ENCODE measurements at places on chromosomes 6 and 20. TPM values are rescaled to one million over a fixed set of nuclear protein-coding genes. Genes with fewer than 3 reads are reported as not detected.

Gene RMND1
- total RNA-seq = 44.0 TPM

Gene FAM184A
- total RNA-seq = 9.8 TPM

Gene SYNGAP1
- 14.1 TPM for total RNA-seq

Gene ZKSCAN4
- 9.8 TPM for total RNA-seq

Gene TNXB
- total RNA-seq = 0.71 TPM

Gene PSMA7
- 237 TPM for total RNA-seq

Gene UQCC2
- 47.7 TPM for total RNA-seq

Gene OR2J3
- total RNA-seq = not detected

Gene HCK
- not detected for total RNA-seq

Gene RPS6KA2
- total RNA-seq = 14.3 TPM

GRCh38 chr6:13273931-13274706 lies 54.2 kb downstream of the TBC1D7 start:
- H3K4me1 ChIP-seq = peaks cover 9% of the 10 kb centered on the region
- no peaks in the 10 kb centered on the region for H3K27me3 ChIP-seq
- H3K4me3 ChIP-seq = no peak overlapping the region
- H3K27ac ChIP-seq = no peak overlapping the region

GRCh38 chr6:124796464-124796970 lies 165.7 kb upstream of the RNF217 start:
- no peak overlapping the region for H3K4me3 ChIP-seq
- no peaks in the 10 kb centered on the region for H3K36me3 ChIP-seq
- no peaks in the 10 kb centered on the region for H3K27me3 ChIP-seq
- no peak overlapping the region for H3K27ac ChIP-seq

GRCh38 chr6:126188279-126188909 lies 151.5 kb upstream of the CENPW start:
- H3K27ac ChIP-seq = no peak overlapping the region
- no peaks in the 10 kb centered on the region for H3K4me1 ChIP-seq
- H3K36me3 ChIP-seq = peaks cover 3% of the 10 kb centered on the region
- H3K27me3 ChIP-seq = no peaks in the 10 kb centered on the region
- DNase-seq = no peak

GRCh38 chr6:3501826-3502500 lies 45.1 kb upstream of the SLC22A23 start:
- DNase-seq = no peak
- H3K27ac ChIP-seq = no peak overlapping the region
- H3K27me3 ChIP-seq = no peaks in the 10 kb centered on the region
- no peak overlapping the region for H3K4me3 ChIP-seq

GRCh38 chr6:32075781-32076180 lies 33.4 kb downstream of the TNXB start:
- no peak overlapping the region for H3K27ac ChIP-seq
- H3K36me3 ChIP-seq = no peaks in the 10 kb centered on the region
- H3K4me1 ChIP-seq = peaks cover 21% of the 10 kb centered on the region
- H3K27me3 ChIP-seq = no peaks in the 10 kb centered on the region
- H3K4me3 ChIP-seq = no peak overlapping the region

- DNase-seq = no peak
- H3K36me3 ChIP-seq = no peaks in the 10 kb centered on the region
- no peak overlapping the region for H3K4me3 ChIP-seq
- no peaks in the 10 kb centered on the region for H3K27me3 ChIP-seq
These were observed 54.7 kb downstream of the CHMP4B start for GRCh38 chr20:33865761-33866370.

DNA sequence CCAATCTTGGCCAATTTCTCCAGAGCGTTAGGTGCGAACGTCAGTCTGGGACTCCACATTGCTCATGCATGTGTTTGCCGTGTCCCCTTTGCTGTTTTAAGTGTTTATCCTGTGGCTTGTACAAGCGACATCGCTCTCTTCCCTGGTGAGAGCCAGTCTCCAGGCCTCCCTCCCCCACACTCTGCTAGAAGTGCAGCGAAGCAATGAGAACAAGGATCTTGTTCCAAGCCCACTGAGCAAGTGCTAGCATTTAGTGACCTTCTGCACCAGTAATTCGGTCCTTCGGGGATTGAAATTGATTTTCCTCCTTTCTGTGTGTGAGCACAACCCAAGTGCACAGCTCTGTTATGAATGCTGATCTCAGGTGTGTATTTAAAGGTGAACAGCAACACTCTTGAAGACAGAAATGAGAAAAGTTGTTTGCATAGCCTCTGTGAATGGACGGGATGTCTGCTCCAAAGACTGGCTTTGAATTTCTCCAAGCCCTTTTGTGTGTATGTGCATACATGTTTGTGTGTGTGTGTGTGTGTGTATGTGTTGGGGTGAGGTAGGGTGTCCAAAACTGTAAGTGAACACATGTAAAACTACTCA lies 29.0 kb downstream of the CD83 start:
- no peaks in the 10 kb centered on the region for H3K36me3 ChIP-seq
- no peak overlapping the region for H3K27ac ChIP-seq
- H3K27me3 ChIP-seq = no peaks in the 10 kb centered on the region
- H3K4me1 ChIP-seq = peaks cover 2% of the 10 kb centered on the region

DNA sequence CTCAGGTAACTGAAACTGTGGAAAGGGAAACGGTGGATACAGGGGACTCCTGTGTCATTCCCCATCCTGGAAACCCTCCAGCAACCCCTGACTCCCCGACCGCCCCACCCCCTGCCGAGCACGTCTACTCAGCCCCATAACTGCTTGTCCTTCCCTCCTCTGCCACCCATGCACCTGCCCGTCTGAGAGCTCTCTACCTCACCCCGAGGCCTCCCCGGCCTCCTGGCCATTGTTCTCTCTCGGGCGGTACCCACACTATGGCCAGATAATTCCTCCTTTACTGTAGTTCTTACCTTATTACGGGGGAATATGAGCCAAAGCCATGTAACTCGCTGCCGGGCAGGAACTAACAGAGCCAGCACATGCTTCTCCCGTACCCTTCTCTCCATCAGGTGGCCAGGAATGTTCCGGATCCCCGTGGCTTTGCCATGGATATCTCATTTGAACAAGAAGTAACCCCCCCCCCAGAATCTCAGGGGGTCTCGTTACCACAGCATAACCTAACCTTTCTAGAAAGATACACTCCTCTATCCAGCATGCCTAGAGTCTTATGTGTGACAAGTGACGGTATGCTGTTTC lies 4.8 kb upstream of the IRF4 start:
- no peaks in the 10 kb centered on the region for H3K4me1 ChIP-seq
- no peak overlapping the region for H3K4me3 ChIP-seq
- peaks cover 51% of the 10 kb centered on the region for H3K27me3 ChIP-seq
- DNase-seq = no peak
- no peak overlapping the region for H3K27ac ChIP-seq
- no peaks in the 10 kb centered on the region for H3K36me3 ChIP-seq

DNA sequence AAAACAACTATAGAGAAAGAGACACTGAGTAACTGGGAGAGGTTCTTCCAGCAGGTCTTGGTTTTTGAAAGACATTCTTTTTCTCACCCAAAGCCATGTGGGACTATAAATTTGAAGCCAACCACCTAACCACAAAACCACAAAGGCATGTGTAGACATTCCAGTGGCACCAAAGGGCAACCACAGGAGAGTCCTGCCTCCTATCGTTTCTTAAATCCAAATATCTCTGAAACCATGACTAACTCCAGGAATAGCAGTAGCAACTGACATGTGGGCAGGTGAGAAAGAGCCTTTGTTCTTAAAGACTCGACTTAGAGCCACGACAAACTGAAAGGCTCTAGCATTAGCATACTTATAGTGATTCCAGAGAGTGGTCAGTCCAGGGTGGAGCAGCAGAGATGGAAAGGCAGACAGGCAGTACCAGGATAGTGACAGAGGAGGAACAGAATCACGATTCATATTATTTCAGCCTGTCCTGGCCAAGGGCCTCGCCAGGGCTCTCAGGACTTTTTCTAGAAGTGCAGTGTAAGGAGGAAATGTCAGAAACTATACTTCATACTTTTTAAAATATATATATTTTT lies 9.4 kb upstream of the COL9A1 start:
- no peaks in the 10 kb centered on the region for H3K27me3 ChIP-seq
- H3K36me3 ChIP-seq = no peaks in the 10 kb centered on the region
- no peaks in the 10 kb centered on the region for H3K4me1 ChIP-seq
- no peak for DNase-seq
- H3K4me3 ChIP-seq = no peak overlapping the region
- no peak overlapping the region for H3K27ac ChIP-seq

- H3K4me3 ChIP-seq = no peak overlapping the region
- H3K4me1 ChIP-seq = peaks cover 13% of the 10 kb centered on the region
- no peak overlapping the region for H3K27ac ChIP-seq
- no peak for DNase-seq
- no peaks in the 10 kb centered on the region for H3K36me3 ChIP-seq
These were observed 229.7 kb upstream of the MARCKS start for GRCh38 chr6:113627480-113627879.

- no peaks in the 10 kb centered on the region for H3K27me3 ChIP-seq
- H3K27ac ChIP-seq = no peak overlapping the region
- no peak for DNase-seq
- H3K4me1 ChIP-seq = no peaks in the 10 kb centered on the region
- no peaks in the 10 kb centered on the region for H3K36me3 ChIP-seq
These were observed 89.7 kb downstream of the FOXF2 start for GRCh38 chr6:1479095-1479494.

GRCh38 chr6:156780102-156780641 lies 3.0 kb downstream of the ARID1B start:
- H3K36me3 ChIP-seq = no peaks in the 10 kb centered on the region
- peaks cover 54% of the 10 kb centered on the region for H3K4me1 ChIP-seq
- H3K27me3 ChIP-seq = no peaks in the 10 kb centered on the region
- peak overlapping the region; percentile 93 for H3K4me3 ChIP-seq
- H3K27ac ChIP-seq = peak overlapping the region; percentile 76
